Glomerular endothelial cell (primary cell): ENCODE measurements at places on chromosomes 4 and X. TPM values are rescaled to one million over a fixed set of nuclear protein-coding genes. Genes with fewer than 3 reads are reported as not detected.

Gene SHOX
- total RNA-seq, result not detected in 2 replicates

Gene ODAPH
- total RNA-seq, result 1.0 TPM in 1 of 2 replicates, not detected in the other

Gene SPON2
- total RNA-seq, result 4.6 and 5.1 TPM in 2 replicates

Gene USP51
- total RNA-seq, result 0.92 and 0.93 TPM in 2 replicates

Gene CTAG1B
- total RNA-seq, result not detected in 2 replicates

Gene PAGE2B
- not detected in 2 replicates for total RNA-seq

Gene FRMPD4
- total RNA-seq, result not detected in 2 replicates

Gene ADH1C
- total RNA-seq, result not detected in 2 replicates

Gene DGKK
- total RNA-seq, result not detected in 2 replicates

Gene IL2RG
- 0.23 TPM in 1 of 2 replicates, not detected in the other for total RNA-seq

Gene SCRG1
- not detected in 2 replicates for total RNA-seq

Gene PROM1
- total RNA-seq, result 4.9 and 5.4 TPM in 2 replicates

Gene ADH7
- not detected in 2 replicates for total RNA-seq

Gene SPACA5
- not detected in 2 replicates for total RNA-seq

Gene RS1
- not detected in 2 replicates for total RNA-seq

Gene FAAH2
- 0.15 TPM in 1 of 2 replicates, not detected in the other for total RNA-seq

Gene FRYL
- total RNA-seq, result 51.8 and 72.9 TPM in 2 replicates

Gene CCDC160
- total RNA-seq, result 0.41 TPM in 1 of 2 replicates, not detected in the other

Gene NUDT11
- total RNA-seq, result 4.7 and 6.9 TPM in 2 replicates

Gene ASB9
- 10.6 and 17.0 TPM in 2 replicates for total RNA-seq

Gene TBL1X
- 15.1 and 29.5 TPM in 2 replicates for total RNA-seq

Gene SYN1
- total RNA-seq, result 0.15 and 0.88 TPM in 2 replicates

Gene CSAG1
- not detected in 2 replicates for total RNA-seq

Gene FGG
- not detected in 2 replicates for total RNA-seq

Gene EREG
- 3.9 and 4.0 TPM in 2 replicates for total RNA-seq

Gene OPRPN
- not detected in 2 replicates for total RNA-seq

Gene NOA1
- total RNA-seq, result 23.1 and 25.4 TPM in 2 replicates

Gene TRIM61
- total RNA-seq, result not detected in 2 replicates

Gene TBX22
- not detected in 2 replicates for total RNA-seq

Gene CLIC2
- 2.2 and 4.0 TPM in 2 replicates for total RNA-seq

Gene AADAT
- total RNA-seq, result 2.2 and 9.7 TPM in 2 replicates

Gene SMIM10L2A
- total RNA-seq, result 1.3 and 1.5 TPM in 2 replicates

Gene OTC
- not detected in 2 replicates for total RNA-seq

Gene CENPI
- total RNA-seq, result 3.4 and 5.0 TPM in 2 replicates

Gene PSAPL1
- not detected in 2 replicates for total RNA-seq

Gene GAGE2A
- not detected in 2 replicates for total RNA-seq

Gene CCNQ
- total RNA-seq, result 34.1 and 35.2 TPM in 2 replicates

Gene NSUN7
- total RNA-seq, result 0.88 and 1.6 TPM in 2 replicates

Gene ANAPC4
- total RNA-seq, result 18.2 and 18.8 TPM in 2 replicates

Gene PLP1
- total RNA-seq, result not detected in 2 replicates

Gene STARD8
- 7.5 and 12.7 TPM in 2 replicates for total RNA-seq

Gene CFP
- 1.9 TPM in 1 of 2 replicates, not detected in the other for total RNA-seq
